ENCODE measurements at places on chromosomes 13 and 19. TPM values are rescaled to one million over a fixed set of nuclear protein-coding genes. Genes with fewer than 3 reads are reported as not detected.

DNA sequence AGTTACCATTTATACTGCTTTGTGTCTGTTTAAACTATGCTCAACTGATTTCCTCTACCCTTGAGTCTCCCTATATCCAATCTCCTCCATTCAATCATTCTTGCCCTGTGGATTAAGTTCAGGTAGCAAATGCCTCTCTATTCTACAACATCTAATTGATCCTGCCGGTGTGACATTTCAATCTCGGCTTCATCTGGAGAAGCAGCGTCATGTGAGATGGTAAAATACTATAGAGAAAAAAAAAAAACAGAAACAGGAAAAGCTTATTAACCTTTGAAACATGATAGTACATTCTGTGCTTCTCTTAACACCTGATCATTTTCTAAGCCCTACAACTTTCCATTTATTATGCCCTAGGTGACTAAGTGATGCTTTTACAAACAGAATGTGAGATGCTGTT lies 89.4 kb downstream of the KCTD12 start:
- DNase-seq = no peak

GRCh38 chr13:40384976-40385857 lies 281.2 kb downstream of the FOXO1 start:
- DNase-seq = no peak

DNA sequence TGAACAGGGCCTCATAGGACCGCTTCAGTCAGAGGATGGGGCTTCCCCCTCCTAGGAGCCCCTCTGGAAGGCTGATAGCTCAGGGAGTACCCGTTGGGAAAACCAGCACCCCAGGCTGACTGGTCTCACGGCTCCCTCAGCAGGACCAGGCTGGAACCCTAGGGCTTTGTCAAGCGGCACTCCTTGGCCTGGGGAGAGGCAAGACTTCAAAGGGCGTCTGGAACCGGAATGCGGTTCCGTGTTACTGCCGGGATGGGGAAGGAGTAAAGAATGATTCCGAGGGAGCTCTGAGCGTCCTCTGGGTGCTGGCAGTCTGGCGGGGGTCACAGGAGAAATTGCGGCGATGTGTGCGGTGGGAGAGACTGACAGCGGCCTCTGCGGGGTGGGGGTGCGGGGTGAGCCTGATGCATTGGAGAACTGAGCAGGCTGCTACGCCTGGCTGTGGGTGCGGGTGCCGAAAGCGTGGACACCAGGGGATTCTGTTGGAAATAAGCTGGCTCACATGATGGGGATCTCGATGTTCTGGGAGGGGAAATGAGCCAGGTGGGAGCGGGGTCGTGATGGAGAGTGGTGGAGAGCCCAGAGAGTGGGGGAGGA lies 1.9 kb downstream of the COX6B2 start:
- DNase-seq = no peak

BIVM gene
- total RNA-seq = 17.2 TPM

TJP3 gene
- 59.7 TPM for total RNA-seq

MAST1 gene
- total RNA-seq = 0.36 TPM
